ENCODE measurements at places on chromosomes 7 and 10.

DNA sequence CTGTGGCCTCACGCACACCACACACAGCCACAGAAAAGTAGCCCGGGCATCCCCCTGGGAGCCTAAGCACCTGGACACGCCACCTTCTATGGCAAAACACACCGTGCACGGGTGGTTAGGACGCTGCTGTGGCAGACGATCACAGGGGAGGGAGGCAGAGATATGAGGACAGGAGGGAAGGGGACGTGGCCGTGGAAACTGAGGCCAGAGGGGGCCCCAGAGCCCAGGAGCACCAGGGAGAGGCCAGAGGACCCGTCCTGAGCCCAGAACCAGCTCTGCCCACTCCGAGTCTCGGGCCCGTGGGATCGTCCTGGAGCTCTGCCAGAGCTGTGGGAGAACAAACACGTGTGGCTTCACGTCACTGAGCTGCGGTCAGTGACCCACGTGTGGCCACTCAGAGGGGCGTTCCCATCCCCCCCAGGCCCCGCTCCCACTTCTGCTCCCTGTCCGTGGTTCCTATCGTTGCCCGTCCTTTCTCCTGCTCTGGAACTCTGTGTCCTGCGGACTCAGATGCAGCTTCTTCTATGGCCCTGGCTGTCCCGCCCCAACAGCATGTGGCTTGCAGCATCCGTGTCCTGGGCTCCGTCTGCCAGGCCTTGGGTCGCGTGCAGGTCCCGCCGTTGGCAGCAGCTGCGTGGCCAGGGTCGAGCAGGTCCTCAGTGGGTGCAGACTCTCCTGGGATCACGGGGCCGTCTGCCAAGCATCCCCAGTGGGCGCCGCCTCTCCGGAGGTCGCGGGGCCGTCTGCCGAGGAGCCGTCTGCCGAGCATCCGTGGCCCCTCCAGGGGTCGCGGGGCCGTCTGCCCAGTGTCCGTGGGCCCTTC lies 31.0 kb downstream of the GET4 start:
- no peak for DNase-seq

- no peak for DNase-seq
These were observed 35.5 kb downstream of the GPR22 start for GRCh38 chr7:107505362-107505761.

- DNase-seq = no peak
These were observed 10.7 kb upstream of the COBL start for GRCh38 chr7:51327287-51327717.

- no peak for DNase-seq
These were observed 49.8 kb downstream of the ZNF239 start for GRCh38 chr10:43524434-43525247.

GRCh38 chr7:45574669-45575500 lies 717 bp downstream of the ADCY1 start:
- peak; percentile 41 for DNase-seq

DNA sequence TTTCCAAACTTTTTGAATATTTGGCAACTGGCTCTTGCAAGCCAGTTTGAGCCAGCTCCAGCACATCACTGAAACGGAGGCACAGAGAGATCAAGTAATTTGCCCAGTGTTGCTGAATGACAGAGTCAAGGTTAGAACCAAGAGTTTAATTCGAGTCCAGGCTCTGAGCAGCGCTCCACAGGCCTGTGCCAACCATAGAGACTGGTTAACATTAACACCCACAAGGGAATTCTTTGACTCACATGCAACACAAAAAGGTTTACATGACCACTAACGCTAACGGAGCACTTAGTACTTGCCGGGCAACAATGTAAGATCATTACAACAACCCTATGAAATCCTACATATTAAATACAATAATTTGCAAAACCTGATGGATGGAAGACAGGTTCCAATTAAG lies 1.5 kb downstream of the RGS10 start:
- no peak for DNase-seq

DNA sequence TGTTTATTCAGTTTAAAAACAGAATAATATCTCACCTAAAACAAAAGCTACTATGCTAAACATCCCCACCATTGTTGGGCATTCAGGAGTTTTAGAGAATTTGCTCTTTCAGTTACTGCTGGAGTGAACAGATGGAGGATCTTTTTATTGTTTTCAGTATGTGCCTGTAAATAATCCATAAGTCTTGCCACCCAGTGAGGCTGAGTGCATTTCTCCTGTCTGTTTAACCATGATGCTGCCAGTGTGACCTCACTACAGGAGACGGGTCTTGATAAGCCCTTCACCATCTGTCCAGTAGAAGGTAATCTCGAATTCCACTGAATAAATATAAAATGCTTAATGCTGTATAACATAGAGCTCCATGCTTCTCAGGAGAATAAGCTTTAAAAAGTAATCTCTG lies 430.9 kb downstream of the POM121L12 start:
- DNase-seq = no peak

DNA sequence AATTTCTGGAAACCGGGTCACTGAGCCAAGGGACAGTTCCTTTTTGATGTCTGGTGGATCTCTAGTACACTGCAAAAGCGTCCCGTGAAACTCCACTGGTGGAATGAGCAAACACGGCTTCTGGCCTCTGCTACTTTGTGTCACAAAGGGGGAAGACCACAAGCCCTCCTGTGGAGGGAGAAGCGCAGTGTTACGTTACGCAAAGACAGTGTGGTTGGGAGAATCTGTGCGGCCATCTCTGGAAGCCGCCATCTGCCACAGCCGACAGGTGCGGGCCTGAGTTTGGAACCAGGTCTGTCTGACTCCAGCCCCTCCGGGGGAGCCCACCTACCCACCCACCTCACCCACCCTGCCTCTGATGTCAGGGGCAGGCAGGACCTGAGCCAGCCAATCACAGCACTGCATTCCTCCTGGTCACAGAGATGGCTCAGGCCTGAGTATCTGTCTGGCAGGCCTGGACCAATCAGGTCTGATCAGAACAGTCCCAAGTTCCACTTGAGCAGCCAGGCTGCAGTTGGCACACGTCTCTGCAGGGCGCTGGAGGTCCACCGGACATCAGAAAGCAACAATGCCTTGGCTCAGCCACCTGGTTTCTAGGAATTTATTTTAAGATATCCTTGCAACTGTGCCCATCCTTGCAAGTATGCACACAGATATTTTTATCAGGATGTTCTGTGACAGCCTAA lies 3.0 kb upstream of the CYP2W1 start:
- DNase-seq = no peak

- no peak for DNase-seq
These were observed 35.5 kb upstream of the TPST1 start for GRCh38 chr7:66169616-66170015.

GRCh38 chr10:118873091-118873737 lies 118.4 kb upstream of the CACUL1 start:
- DNase-seq = peak; percentile 21

GRCh38 chr10:89217057-89217990 lies 10.2 kb upstream of the CH25H start:
- DNase-seq = peak; percentile 60

- no peak for DNase-seq
These were observed 313.3 kb downstream of the FRMD4A start for GRCh38 chr10:14017467-14017866.

DNA sequence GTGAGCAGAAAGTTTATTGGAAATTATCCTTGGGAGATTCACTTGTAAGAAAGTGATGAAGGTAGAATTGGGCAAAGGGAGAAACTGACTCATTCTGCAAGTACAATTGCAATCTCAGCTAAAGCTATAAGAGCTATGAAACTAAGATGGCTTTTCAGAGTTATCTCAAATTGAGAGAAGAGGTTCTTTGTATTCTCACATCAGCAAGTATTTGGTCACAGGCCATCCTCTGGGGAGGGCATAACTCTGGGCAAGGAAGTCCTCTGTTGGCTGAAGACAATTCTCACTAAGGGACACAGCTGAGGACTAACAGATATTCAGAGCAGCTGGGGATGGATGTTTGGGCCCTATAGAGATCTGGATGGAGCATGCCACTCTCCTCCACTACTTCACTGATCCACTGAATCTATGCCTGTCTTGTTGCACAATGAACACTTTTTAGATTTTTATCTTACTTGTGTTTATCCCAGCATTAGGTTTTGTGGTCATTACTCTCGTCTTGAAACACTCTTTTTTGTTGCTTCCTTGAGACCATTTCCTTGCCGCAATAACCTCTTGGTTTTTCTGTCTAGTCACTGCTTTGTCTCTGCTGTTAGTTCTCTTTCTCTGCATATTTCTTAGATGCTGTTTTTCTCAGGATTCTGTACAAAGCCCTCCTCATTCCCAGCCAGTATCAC lies 115.1 kb downstream of the GNAI1 start:
- no peak for DNase-seq

DNA sequence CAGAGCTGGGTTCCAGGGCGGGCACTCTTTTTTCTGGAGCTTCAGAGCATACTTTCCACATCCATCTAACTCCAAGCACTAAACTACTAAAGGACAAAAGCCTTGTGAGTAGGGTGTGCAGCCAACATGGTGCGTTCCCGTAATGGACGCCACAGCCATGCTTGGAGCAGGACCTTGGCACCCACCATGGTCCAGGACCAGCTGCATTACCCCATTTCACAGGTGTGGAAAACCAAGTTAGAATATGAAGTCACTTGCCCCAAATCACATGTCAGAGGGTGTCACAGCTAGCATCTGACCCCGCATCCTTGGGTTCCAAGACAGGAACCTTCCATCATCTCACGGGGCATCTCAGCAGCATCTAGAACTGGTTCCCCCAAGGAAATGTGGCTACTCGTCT lies 112.4 kb downstream of the SMURF1 start:
- DNase-seq = no peak

DNA sequence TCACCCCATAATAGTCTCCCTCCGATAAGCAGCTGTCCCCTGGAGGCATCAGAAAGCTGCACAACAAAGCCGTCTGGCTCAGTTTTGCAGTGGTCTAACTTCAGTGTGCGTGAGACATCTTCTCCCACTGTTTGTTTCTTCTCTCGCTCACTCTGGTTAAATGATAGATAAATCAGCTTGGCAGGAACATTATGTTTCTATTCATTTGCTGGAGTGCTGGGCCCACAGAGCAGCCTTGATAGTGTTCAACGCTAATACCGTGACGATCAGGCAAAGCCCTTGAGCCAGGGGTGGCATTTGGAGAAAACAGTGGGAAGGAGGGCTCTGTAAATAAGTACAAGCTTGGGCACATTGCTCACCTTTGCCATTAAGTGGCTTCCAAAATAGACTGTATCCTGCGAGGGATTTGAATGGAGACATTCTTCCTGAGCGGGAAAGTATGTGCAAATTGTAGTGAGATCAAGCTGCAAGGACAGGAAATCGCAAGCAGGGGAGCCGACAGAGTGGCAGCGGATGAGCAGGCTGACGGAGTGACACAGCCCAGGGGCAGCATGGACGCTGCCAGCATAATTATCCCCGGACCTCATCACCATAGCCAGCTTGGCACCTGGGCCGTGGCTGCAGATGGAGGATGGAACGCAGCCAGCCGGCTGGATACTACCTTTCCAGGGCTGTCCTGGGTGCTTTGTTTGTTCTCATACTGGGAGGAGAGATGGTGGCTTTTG lies 256.8 kb upstream of the FZD8 start:
- no peak for DNase-seq

- DNase-seq = peak; percentile 51
These were observed 12.7 kb upstream of the AKR1B10 start for GRCh38 chr7:134514663-134515062.

GRCh38 chr7:2757361-2757903 lies 69.4 kb downstream of the AMZ1 start:
- DNase-seq = no peak

- DNase-seq = no peak
These were observed 58.7 kb downstream of the DNAJC1 start for GRCh38 chr10:21944727-21945386.

DNA sequence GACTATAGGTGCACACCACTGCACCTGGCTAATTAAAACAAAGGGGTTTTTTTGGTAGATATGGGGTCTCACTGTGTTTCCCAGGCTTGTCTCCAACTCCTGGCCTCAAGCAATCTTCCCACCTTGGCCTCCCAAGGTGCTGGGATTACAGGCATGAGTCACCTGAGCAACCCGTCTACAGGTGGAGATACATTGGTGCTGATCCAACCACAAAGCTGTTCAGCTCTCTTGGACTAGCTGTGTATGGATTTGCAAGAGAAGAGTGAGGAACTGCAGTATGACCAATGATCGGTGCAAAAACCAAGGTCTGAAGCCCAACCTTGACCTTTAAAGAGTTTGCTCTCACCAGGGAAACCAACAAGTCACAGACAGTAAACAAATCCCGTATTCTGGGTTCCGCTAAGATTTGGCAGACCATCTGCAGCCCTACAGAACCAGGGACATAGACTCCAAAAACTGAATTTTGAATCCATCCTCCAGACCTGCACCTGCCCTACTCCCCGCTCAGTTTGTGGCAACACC lies 18.9 kb downstream of the EPHB4 start:
- DNase-seq = no peak

DNA sequence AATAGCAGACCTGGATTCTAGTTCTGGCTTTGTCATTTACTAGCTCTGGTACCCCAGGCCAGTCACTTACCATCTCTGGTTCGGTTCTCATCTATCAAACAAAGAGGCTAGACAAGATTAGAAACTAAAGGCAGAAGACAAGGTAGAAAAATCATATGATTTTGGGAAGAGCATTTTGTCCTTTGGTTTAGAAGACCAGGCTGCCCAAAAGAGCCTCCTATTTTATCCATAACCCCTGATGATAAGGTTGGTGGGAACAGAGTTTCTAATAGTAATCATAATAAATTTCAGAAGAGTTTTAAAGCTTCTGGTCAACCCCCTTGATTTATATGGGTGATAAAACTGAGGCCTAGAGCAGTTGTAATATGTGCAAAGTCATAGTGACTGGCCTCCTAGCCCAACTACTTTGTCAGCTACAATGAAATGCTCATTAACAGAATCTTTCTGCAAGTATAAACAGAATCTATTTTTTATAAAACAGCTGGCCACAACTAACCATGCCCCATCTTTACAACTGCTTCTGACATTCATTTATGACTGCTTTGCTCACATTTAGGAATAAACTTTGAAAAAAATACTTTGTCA lies 23.4 kb downstream of the COX15 start:
- no peak for DNase-seq

- DNase-seq = no peak
These were observed 4.9 kb upstream of the SLF2 start for GRCh38 chr10:100907773-100908363.

- no peak for DNase-seq
These were observed 580.5 kb downstream of the AUTS2 start for GRCh38 chr7:70178787-70179186.

GRCh38 chr10:11468126-11468742 lies 143.2 kb downstream of the USP6NL start:
- DNase-seq = no peak

DNA sequence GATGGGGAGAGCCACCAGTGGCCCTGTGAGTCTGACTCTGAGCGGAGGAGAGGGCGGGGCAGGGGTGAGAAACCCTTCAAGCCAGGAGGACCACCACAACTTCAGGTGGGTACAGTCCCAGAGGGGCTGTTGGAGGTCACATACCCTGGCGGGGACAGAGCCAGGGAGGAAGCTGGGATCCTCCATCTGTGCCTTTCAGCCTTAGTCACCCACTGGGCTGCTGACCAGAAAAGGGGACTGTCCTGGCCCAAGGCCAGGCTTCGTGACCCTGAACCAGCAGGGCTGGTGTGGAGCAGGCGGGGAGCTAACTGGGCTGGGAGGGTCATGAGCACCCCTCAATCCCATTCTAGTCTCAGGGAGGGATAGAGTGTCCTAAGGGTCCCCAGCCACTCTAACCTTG lies 1.5 kb upstream of the CALHM3 start:
- no peak for DNase-seq
